Fibroblast of skin of right biceps (primary cell): ENCODE measurements at places on chromosomes 11 and 22.

DNA sequence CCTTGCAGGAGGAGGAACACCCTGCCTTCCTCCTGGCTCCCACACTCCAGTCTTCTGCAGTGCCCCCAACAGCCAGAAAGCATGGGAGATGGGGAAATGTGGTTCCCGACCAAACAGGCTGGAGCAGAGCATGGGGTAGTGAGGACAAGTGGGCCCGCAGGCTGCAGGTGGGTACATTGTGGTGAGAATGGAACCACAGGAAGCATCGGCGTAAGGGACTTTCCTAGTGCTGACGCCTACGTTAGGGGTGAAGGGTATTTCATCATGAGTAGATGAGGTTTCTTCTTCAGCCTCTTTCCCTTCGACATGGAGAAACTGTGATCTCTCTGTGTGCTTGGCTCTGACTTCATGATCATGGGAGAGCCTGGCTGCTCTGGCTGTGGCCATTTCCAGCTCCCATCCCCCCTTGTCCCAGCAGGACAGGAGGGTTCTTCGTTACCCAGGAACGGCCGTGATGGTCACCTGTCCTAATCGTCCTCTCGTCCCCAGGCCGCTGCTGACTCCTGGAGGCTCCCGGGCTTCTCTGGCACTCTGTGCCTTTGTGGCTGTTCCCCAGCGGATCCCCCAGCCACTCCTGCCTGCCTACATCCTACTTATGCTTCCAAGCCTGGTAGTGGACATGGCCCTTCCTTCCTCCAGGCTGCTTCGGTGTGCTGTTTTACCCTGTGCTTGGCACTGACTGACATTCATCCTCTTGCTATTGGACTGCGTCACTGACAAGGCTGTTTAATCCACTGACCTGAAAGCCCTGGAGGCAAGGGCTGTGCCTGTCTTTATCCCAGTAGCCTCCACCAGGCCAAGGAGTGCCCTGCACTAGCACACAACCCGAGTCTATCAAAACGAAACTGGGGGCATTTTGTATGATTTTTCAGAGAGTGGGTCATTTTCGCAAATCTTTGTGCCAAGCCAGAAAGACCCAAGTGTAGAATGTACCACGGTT, 65.2 kb upstream of the CECR2 start:
- no peak for DNase-seq

DNA sequence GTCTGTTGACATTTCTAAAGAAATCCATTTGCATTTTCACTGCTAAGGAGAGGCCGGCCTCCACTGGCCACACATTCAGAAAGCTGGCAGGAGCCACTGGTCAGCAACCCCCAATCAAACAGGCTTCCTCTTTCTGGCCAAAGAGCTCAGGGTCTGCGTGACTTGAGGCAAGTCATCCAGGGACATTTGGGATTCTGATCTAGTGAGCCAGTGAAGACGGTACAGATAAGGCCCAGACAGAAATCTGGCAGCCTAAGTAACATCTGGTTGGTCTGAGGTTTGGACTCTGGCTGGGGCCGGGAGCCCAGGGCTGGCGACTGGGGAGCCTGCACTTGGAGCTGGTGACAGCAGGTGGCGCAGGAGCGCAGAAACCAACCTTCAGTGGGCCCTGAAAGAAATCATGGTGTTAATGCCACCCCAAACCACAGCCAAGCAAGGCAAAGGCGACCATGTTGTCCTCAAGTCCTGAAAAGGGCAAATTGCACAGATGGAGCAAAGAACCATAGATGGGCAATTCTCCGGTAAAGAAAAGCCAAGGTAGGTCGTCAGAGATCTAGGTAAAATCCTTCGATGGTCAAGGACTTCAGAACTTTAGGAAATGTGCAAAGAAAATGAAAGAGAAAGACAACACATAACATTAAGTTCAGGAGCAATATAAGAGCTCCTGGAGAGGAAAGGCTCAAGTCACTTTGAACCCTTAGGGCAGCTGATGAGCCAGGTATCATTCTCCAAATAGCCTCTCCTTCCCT, 99.4 kb upstream of the BLID start:
- DNase-seq, result peak; percentile 89

GRCh38 chr11:75279273-75279672, 38.7 kb downstream of the TPBGL start:
- peak; percentile 15 for DNase-seq

GRCh38 chr22:33057363-33057995, 702 bp downstream of the SYN3 start:
- DNase-seq, result no peak

GRCh38 chr11:15534266-15534665, 419.5 kb downstream of the INSC start:
- DNase-seq, result no peak

DNA sequence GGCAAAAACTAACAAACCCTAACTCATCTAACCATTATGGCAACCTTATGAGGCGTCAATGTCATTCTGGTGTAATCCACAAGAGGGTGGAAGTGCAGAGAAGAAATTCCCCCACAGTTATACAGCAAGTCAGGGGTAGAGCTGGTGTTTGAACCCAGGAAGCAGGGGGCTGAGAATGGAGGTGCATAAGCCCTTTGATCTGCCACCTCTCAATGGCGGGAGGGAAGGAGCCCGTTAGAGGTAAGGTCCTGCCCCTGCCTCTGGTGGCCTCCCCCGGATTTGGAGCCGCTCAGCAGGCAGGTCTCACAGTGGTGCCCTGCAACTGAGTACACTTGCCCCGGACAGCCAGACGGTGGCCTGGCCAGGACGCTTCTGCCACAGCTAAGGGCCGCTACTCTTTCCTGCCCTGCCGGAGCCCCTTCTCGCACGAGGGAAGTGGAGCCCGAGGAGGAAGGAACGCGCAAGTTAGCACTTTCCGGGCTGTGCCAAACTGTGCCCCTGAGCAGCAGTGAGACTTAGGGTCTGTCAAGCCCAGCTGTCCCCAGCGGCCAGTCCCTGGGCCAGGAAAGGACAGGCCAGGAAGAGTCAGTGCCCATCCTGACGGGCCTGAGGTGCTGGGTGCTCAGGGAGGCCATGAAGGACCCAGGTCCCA, 1.1 kb downstream of the FXYD2 start:
- DNase-seq, result no peak

DNA sequence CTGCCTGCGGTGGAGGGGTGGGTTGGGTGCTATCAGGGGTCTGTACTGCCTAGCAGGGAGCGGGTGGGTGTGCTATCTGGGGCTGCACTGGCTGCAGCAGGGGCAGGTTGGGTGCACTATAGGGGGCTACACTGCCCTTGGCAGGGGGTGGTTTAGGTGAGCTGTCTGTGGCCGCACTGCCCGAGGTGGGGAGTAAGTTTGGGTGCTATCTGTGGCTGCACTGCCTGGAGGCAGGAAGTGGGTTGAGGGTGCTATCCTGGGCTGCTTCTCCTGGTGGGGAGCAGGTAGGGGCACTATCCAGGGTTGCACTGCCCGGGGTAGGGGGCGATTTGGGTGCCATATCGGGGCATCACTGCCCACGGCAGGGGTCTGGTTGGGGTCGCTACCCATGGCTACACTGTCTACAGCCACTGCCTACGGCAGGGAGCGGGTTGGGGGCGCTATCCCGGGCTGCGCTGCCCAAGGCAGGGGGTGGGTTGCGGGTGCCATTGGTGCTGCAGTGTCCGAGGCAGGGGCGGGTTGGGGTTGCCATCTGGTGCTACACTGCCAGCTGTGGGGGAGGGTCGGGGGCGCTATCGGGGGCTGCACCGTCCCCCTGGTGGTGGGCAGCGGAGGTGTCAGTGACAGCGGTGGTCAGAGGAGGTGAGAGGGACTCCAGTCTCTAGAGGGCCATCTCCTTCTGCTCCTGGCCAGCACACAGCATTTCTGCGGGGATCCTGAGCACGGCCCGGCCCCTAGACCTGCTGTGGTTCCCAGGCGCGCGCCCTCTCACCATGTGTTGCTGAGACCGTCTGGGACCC, 1.3 kb upstream of the RFPL2 start:
- no peak for DNase-seq

- no peak for DNase-seq
These were observed 125.1 kb upstream of the ZBED5 start for GRCh38 chr11:10982704-10983510.

GRCh38 chr22:50548040-50548920, 2.6 kb downstream of the KLHDC7B start:
- DNase-seq, result no peak

DNA sequence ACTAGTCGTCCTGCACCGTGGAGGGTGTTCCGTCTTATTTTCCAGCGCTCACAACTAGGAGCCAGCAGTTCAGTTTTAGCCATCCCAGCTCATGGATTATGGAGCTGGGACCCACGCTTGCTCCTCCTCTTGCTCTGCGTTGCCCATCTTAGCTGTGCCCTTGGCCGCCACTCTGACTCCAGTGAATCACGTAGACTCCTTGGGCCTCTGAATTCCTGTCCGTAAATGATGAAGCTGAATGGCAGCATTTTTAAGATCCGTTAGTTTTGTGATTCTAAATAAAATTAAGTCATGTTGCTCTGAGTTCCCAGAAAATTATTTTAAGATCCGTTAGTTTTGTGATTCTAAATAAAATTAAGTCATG, 23.8 kb downstream of the BCR start:
- DNase-seq, result no peak

- DNase-seq, result peak; percentile 46
These were observed 43.9 kb upstream of the GRIK4 start for GRCh38 chr11:120467627-120468026.

DNA sequence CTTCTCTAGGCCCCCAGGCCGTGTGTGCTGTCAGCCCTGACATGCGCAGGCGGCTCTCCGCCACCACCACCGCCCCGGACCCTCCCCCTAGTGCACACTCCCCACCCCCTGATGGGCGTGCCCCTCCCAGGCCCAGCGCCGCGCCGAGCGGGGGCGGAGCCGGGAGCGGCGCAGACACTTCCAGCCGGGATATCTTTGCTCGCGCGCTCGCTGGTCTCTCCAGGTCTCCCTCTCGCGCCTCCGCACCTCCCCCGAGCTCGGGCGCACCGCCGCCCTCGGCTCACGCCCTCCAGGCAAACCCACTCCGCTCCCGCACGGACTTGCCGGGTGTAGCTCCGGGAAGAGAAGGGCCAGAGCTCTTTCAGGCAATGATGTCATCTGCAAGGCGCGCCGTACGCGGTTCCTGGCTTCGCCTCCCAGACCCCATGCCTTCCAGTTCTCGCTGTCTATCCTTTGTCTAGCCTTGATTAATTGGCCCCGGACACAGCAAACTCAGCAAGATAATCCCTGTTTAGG, at the start of gene SCN3B:
Gene SCN3B (minus strand): TSS at position 59 of the 516 bp plus-strand sequence. CDS start 823 bp downstream, outside the sequence.
- DNase-seq, result peak; percentile 61

DNA sequence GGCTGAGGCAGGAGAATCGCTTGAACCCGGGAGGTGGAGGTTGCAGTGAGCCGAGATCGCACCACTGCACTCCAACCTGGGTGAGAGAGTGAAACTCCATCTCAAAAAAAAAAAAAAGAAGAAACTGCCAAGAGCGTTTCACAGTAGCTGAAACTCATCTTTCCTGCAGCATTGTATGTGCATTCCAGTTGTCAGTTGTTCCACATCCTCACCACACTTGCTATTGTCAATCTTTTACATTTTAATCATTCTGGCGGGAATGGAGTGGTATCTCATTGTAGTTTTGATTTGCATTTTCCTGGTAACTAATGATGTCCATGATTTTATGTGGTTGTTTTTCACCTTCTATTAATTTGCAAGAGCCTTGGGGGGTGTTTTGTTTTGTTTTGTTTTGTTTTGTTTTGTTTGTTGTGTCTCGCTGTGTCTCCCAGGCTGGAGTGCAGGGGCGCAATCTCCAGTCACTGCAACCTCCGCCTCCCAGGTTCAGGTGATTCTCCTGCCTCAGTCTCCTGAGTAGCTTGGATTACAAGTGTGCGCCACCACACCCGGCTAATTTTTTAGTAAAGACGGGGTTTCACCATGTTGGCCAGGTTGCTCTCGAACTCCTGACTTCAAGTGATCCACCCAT, 8.1 kb upstream of the GNB1L start:
- no peak for DNase-seq

DNA sequence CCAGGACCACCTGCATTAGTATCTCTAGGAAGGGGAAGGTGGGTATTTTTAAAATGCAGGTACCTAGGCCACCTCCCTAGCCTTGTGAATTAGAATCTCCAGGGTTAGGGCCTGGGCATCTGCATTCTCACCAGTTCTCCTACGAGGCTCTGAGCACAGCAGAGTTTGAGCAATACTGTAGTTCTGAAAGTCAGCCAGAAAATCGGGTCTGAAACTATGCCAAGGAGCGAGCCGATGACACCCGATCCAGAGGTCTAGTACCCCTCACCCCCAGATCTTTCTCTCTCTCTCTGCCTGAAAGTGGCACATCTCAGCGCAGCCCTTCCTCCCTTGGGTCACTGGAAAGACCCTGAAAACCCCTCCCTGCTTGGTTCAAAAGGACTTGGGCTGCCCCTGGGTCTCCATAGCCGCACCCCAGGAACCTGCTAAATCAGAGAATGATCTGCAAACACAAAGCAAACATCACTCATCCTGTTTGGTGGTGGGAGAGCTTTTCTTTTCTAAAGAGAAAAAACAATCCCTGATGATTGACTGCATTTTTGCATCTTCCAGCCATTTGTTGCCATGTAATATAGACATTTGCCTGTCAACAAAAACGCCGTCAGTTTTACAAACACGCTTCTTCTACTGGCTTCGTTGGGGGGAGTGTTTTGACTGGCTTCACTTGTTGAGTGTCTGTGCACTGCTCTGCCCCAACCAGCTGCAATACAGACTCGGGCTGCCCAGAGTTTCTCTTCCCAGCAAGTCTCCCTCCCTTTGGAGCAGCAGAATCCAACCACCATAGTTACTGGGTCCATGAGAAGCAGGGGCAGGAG, 229.9 kb downstream of the MN1 start:
- DNase-seq, result no peak

- DNase-seq, result no peak
These were observed 4.9 kb upstream of the TMEM132A start for GRCh38 chr11:60919320-60919719.

DNA sequence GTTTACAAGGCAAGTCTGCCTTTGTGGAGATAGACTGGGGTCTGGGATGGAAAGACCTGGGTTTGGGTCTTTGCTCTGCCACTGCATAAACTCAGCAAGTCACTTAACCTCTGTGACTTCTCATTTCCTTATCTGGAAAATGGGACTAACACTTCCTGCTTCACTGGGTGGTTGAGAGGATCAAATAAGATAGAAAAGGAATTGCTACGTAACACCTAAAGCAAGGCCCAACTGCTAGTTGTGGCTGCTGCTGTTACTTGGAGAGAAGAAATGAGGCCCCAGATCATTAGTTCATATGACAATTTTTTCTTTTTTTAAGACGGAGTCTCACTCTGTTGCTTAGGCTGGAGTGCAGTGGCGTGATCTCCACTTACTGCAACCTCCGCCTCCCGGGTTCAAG, 5.9 kb downstream of the PTPRJ start:
- no peak for DNase-seq

GRCh38 chr11:102683277-102683676, 22.3 kb downstream of the MMP27 start:
- no peak for DNase-seq

GRCh38 chr11:3970108-3970507, 114.6 kb downstream of the STIM1 start:
- no peak for DNase-seq

GRCh38 chr11:117037279-117037974, 60.8 kb downstream of the SIK3 start:
- no peak for DNase-seq

DNA sequence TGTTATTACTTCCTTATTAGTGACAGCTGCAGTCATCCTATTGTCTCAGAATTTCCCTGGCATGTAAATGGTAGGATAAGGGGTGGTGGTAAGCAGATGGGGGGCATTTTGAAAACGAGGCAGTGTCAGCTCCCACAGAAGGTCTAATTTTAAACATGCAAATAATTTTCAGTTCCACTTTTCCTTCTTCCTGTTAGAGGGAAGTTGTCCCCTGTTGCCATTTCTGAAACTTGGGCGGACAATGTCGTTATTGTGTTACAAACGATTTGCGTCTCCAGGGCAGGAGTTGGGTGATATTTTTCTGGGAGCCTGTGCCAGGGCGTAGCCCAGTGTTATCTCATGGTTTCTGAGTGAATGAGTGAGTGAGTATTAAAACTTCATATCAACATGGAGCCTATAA, 7.4 kb downstream of the PTPRJ start:
- no peak for DNase-seq
